Stimulated activated CD4-positive, alpha-beta T cell treated with anti-CD3 and anti-CD28 coated beads, Interleukin-2, amount 100 ng/mL, for 48 hours (primary cell): ENCODE measurements at places on chromosomes 4 and X.

- DNase-seq, result peak; percentile 72
Measured at GRCh38 chr4:2412885-2413716, 5.3 kb downstream of the ZFYVE28 start.

- DNase-seq, result no peak
Measured at GRCh38 chr4:20538905-20539304, 161.4 kb upstream of the PACRGL start.

- DNase-seq, result no peak
Measured at GRCh38 chr4:75800972-75801371, 76.6 kb downstream of the USO1 start.

DNA sequence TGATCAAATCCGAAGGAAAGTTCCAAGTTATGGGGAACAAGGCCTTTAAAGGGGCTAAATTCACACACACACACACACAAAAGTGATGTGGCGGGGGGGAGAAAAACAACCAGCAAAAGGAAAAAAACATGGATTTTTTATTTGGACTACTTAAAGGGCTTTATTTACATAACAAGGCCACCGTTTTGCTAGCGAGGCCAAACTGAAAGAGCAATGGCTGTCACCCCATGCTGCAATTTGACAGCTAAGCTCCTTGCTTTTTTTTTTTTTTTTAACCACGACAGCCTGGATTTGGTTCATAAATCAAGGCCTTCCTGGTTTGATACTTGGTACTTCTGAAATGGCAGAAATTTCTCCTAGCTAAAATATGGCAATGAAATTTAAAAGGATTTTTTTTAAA is 99.6 kb upstream of the PTCHD1 start:
- DNase-seq, result no peak

DNA sequence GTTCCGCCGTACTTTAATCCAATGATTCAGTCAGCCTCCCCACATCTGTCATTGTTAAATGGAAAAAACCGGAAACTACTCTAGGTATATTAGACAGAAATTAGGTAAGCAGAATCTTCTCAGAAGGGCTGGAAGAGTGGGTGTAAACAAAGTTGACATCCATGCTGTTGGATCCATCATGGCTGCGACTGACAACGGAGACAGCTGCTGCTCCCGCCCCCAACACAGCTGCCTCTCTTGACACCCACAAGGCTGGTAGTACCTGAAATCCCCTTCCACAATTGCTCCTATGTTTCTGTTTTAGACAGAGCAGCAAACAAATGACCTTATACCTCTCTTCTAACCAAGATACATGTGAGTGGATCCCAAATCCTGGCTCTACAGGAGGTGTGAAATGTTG is 66.6 kb downstream of the RXFP1 start:
- DNase-seq, result no peak

- no peak for DNase-seq
Measured at GRCh38 chr4:79788884-79789283, 284.1 kb downstream of the ANTXR2 start.

GRCh38 chr4:104334410-104334809 is 160.3 kb downstream of the CXXC4 start:
- DNase-seq, result no peak

DNA sequence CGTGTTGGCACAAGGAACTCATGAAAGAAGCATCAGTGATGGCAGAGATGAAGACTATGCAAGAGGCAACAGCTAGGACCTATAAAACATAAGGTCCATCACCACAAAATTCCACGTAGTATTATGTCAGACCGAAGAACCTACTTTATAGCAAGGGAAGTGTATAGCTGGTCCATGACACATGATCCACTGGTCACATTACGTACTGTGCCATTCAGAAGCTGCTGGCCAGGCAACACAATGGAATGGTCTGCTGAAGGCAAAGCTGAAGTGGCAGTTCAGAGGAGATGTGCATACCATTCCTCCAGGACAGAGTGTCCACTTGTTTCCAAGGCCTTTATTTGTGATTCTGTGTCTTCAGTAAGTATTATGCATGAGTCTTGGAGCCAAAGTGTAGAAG is 215.5 kb upstream of the UGT8 start:
- DNase-seq, result no peak

GRCh38 chrX:108216919-108217571 is 125.5 kb downstream of the ATG4A start:
- DNase-seq, result no peak

- peak; percentile 52 for DNase-seq
Measured at GRCh38 chr4:153488006-153488891, 22.1 kb downstream of the TMEM131L start.

DNA sequence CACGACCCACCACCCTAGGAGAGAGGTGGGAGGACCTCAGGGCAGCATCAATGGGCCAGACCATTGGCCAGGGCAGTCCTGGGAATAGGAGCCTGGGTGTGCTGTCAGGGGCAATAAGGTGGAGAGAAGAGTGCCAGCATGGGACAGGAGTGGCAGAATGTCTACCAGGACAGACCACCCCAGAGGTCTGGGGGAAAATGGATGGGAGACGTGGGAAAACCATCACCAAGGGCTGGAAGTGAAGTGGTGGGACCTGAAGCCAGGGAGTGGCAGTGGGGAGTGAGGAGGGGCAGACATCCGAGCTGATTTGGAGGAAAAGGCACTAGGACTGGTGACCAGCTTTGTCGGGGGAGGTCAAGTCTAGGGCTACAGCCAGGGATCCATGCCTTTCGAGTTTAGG is 993 bp downstream of the EVC2 start:
- no peak for DNase-seq

GRCh38 chr4:38577462-38577861 is 86.5 kb upstream of the KLF3 start:
- no peak for DNase-seq

GRCh38 chr4:6467600-6467999 is 4.8 kb downstream of the PPP2R2C start:
- no peak for DNase-seq

- no peak for DNase-seq
Measured at GRCh38 chrX:101410461-101410860, 2.4 kb downstream of the HNRNPH2 start.

GRCh38 chrX:44693255-44693654 is 150.6 kb upstream of the DUSP21 start:
- DNase-seq, result no peak

- DNase-seq, result no peak
Measured at GRCh38 chr4:56251556-56251955, 135.7 kb downstream of the AASDH start.

GRCh38 chrX:147846676-147847075 is 65.0 kb upstream of the FMR1 start:
- DNase-seq, result no peak

DNA sequence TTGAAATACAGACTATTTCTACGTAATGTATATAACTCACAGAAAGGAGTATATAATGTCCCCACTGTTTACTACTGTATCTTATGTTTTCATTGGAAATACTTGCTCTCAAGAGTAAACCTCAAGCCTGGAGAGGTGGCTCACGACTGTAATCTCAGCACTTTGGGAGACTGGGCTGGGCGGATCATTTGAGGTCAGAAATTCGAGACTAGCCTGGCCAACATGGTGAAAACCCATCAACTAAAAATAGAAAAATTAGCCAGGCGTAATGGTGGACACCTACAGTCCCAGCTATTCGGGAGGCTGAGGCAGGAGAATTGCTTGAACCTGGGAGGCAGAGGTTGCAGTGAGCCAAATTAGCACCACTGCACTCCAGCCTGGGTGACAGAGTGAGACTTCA is 92.8 kb downstream of the COL25A1 start:
- DNase-seq, result no peak

- no peak for DNase-seq
Measured at GRCh38 chr4:93748373-93749291, 79.9 kb upstream of the ATOH1 start.

DNA sequence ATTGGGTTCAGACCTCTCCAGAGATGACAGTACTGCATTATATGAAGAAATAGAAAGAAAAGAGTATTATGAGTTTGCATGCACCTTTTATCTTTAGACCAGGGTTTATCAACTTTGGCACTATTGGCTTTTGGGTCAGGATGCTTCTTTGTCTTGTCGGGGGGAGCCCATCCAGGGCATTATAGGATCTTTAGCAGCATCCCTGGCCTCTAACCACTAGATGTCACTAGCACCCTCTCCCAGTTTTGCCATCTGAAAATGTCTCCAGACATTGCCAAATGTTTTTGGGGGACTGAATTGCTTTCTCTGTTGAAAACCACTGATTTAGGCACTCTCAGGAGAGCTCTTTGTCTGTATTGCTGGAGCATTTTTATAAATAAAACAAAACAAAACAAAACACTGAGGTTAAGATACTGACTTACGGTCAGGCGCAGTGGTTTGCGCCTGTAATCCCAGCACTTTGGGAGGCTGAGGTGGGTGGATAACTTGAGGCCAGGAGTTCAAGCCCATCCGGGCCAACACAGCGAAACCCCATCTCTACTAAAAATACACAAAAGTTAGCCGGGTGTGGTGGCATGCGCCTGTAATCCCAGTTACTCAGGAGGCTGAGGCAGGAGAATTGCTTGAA is 23.6 kb downstream of the CA5B start:
- DNase-seq, result no peak

DNA sequence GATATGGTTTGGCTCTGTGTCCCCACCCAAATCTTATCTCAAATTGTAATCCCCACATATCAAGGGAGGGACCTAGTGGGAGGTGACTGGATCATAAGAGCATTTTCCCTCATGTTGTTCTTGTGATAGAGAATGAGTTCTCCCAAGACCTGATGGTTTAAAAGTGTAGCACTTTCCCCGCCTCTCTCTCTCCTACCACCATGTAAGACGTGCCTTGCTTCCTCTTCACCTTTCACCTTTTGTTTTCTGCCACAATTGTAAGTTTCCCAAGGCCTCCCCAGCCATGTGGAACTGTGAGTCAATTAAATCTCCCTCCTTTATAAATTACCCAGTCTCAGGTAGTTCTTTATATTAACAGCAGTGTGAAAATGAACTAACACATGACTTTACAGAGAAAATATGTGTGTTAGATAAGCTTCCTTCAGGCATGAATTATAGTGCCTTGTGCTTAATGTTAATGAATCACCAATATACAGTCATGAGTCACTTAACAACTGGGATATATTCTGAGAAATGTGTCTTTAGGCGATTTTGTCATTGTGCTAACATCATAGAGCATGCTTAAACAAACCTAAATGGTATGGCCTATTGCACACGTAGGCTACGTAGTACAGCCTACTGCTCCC is 37.9 kb downstream of the PDGFC start:
- DNase-seq, result no peak

GRCh38 chr4:116055857-116056827 is 942.7 kb upstream of the NDST4 start:
- no peak for DNase-seq

- no peak for DNase-seq
Measured at GRCh38 chrX:108309144-108309543, 129.1 kb downstream of the COL4A6 start.

DNA sequence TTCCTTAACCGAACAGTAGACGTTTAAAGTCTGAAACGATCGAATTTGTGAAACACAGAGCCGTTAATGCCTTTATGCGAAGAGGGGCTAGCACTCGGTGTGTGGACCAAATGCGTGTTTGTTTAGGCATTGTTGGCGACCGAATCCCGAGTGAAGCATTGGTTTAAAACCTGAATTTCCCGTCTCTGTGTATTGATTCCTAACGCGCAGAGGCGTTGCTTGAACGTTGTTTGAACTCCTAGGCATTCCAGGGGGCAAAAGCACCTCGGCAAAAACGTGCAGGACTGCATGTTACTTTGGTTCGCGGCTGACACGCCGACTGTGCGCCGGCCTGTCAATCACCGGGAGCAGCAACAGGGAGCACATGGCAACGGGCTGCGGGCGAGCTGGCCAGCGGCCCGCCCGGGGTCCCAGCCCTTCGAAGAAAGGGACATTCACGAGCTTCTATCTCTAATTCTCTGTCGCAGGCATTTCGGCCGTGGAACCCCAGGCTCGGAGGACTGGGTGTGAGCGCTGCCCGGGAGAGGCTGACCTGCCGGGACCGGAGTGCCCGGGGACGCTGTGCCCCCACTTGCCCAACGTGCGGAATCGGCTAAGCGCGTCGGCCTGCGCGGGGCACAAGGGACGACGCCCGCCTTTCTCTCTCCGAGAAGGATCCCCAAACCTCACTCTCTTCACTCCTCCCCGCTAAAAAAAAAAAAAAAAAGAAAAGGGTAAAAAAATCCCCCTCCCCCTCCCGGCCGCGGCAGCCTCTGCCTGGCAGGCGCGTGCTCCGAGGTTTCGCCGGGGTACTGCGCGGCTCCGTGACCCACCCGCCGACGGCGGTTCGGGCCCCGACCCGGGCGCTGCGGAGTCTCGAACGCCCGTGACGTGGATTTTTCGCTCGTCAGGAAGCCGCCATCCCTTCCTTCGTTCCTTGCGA is 810 bp downstream of the SPRY1 start:
- DNase-seq, result no peak

DNA sequence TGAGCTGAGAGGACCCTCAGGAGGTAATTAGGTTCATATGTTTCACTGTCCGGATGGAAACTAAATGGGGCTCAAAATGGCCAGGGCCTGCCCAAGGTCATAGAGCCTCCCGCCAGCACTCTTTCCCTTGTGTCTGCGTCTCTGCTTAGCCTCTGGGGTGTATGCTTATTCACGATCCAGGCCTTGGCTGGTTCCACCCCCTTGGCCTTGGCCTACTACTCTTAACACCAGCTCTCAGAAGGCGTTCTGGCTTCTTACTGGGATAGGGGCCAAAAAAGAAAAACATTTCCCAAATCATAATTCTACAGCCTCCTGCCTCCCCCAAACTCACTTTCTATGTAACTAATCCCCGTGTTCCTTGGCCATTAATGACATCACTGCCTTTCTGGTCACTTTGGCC is 68.8 kb downstream of the RTL5 start:
- DNase-seq, result no peak

DNA sequence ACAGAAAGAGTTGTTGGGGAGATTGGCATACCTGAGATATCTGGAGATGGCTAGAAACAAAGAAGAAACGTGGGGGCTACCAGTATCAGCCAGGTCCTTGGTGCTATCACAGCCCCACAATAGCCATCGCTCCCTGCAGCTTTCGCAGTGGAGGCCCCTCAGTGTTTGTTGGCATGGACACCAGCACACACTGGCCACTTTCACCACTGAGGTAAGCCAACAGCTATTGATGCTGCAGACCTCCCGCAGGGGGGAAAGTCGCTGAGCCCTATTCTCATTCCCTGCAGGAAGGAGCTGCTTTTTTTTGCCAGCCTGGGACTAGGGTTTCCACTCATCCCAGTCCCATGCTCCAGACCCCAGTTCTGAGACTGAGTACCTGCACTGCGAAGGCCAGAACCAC is 879.2 kb upstream of the IGFBP7 start:
- no peak for DNase-seq

- no peak for DNase-seq
Measured at GRCh38 chr4:139525414-139525813, 30.6 kb downstream of the SETD7 start.
